Fibroblast of skin of back (primary cell): ENCODE measurements at places on chromosomes 6 and 20.

GRCh38 chr6:96468681-96469224 is 52.9 kb upstream of the UFL1 start:
- no peak for DNase-seq

DNA sequence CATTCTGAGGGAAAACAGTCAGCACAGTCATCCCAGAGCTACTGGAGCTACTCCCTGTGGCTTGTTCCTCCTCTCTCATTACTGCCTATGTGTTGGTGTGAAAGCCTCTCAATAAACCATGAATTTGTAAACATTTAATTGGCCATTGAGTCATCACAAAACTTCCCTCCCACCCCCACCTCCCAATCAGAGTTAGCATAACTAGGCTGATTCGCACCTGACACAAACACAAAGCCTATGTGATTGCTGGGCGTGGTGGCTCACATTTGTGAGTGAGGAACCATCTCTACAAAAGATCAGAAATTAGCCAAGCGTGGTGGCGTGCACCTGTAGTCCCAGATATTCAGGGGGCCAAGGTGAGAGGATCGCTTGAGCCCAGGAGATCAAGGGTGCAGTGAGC is 17.1 kb upstream of the SNTA1 start:
- DNase-seq, result no peak

DNA sequence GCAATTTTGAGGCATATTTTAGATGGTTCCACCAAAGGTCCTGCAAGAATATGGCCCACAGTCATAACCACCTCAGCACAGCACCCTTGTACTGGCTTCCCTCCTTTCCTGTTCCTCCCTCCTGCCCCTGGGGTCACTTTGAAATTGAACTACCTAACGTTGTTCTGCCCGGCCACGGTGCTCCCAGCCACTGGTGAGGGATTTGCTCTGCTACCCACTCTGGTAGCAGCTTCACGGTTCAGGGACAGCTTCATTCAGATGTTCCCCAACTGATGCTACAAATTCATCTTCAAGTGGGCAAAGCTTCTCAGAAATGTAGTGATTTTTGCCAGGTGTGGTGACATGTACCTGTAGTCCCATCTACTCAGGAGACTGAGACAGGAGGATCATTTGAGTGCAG is 7.9 kb upstream of the NELFCD start:
- DNase-seq, result no peak

DNA sequence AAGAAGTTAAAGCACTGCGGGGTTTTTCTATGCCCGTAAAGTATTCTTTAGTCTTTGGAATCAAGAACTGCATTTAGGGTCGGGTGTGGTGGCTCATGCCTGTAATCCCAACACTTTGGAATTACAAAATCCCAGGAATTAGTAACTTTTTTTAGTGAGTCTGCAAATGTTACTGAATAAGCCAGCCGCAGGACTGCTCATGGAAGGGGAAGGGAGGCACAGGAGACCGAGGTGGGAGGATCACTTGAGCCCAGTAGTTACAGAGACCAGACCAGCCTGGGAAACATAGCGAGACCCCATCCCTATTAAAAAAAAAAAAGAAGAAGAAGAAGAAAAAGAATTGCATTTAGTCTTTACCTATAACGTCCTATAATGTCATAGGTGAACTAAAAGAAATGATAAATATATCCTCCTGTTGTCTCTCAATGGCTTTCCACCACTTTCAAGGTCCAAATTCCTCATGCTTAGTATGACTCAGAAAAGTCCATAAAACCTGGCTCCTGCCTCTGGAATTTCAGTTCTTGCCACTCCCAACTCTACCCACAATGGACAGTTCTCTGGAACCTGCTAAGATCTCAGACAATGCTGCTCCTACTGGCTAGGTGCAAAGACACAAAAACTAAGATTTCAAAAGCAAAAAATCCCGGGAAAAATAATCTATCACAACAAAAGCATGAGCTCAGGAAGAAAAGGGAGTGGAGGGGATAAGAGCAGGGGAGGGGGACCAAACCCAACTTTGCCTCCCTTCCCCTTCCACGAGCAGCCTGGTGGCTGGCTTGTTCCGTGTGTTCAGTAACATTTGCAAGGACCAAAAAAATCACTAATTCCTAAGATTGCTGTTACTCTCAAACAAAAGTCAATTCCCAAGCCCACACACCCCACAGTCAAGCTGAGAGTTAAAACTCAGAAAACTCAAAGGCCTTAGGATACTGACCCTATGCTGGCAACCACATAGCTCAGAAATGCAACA is 39.0 kb downstream of the B4GALT5 start:
- peak; percentile 52 for DNase-seq

GRCh38 chr6:163599136-163599535 is 184.6 kb downstream of the QKI start:
- DNase-seq, result no peak

- no peak for DNase-seq
Observed at GRCh38 chr20:42435230-42435629, 754.5 kb downstream of the PTPRT start.

GRCh38 chr6:37696220-37696840 is 1.4 kb downstream of the MDGA1 start:
- peak; percentile 38 for DNase-seq

DNA sequence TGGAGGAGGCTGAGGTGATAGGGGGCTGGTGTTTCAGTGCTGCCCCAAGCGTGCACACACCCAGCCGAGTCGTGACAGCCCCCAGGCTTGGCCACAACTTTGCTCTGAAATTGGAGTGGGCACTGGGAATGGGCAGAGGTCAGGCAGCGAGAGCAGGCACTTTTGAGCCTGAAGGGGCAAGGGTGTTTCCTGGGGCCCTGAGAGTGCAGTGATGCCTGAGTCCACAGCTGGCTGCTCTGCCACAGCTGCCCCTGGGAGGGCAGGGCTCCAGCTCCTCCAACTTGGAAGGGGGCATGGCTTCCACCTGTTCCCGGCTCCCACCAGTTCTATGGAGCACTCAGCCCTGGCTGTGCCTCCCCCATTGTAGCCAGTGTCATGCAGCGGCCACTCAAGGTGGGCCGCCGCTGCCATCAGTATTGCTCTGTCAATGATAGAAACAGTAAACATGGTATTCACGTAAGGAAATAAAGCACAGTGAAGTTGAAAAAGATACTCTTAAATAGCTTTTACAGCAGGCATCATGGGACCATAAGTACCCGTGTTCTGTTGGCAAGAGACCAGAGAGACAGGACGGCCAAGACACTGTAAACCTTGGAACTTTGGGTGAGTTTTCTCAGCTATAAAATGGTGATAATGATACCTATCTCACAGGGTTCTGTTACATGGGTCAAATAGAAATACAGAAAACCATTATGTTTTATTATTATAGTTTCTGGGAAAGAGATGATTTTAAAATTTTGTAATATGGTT is 108.9 kb downstream of the THEMIS start:
- DNase-seq, result no peak

DNA sequence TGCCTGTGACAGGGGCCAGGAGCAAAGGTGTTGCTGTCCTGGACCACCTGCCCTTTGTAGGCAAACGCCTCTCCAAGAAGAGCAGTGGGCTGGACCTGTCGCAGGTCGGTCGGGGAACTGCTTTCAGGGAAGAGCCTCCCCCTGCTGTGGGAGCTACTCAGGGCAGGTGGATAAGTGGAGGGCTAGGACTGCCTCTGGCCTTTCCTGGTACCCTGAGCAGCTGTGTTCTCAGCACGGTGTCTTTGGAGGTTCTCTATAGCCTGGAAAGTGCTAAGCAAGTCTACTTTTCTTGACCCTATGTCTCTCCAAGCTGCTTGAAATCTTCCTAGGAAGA is 35.0 kb downstream of the BPIFB1 start:
- DNase-seq, result no peak

- no peak for DNase-seq
Observed at GRCh38 chr6:25457516-25457915, 178.3 kb downstream of the CARMIL1 start.

GRCh38 chr6:112279031-112279935 is 24.9 kb upstream of the LAMA4 start:
- DNase-seq, result peak; percentile 24

DNA sequence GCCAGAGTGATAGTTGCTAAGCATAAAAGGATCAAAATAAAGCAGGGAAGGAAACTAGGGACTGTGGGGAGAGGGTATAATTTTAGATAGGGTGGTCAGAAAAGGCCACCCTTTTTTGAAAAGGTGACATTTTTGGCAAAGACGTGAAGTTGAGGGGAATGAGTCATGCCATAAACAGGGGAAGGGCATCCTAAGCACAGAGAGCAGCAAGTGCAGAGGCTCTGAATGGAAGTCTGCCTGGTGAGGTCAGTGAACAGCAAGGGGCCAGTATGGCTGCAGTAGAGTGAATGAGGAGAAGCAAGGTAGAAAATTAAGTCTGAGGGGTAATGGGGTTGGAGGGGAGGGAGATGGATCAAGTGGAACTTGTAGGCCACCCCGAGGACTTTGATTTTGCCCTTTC is 2.4 kb downstream of the KLC4 start:
- DNase-seq, result no peak

DNA sequence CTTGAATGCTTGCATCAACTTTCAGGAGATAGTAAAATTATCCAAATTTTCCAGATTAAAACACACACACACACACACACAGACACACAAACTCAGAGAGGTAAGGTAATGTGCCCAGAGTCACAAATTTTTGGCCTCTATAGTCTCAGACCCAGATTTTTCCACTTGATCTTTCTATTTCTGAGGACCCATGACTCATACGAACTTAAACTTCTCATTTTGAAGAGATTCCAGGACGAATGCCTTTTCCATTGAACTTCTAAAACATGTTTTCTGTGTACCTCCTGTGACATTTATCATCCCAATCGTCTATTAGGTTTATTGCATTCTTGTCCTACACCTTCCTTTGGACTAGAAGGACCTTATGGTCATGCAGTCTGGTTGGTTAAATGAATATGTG is 172.9 kb upstream of the COL21A1 start:
- no peak for DNase-seq

GRCh38 chr6:10584607-10585006 is 63.5 kb downstream of the GCNT2 start:
- no peak for DNase-seq

DNA sequence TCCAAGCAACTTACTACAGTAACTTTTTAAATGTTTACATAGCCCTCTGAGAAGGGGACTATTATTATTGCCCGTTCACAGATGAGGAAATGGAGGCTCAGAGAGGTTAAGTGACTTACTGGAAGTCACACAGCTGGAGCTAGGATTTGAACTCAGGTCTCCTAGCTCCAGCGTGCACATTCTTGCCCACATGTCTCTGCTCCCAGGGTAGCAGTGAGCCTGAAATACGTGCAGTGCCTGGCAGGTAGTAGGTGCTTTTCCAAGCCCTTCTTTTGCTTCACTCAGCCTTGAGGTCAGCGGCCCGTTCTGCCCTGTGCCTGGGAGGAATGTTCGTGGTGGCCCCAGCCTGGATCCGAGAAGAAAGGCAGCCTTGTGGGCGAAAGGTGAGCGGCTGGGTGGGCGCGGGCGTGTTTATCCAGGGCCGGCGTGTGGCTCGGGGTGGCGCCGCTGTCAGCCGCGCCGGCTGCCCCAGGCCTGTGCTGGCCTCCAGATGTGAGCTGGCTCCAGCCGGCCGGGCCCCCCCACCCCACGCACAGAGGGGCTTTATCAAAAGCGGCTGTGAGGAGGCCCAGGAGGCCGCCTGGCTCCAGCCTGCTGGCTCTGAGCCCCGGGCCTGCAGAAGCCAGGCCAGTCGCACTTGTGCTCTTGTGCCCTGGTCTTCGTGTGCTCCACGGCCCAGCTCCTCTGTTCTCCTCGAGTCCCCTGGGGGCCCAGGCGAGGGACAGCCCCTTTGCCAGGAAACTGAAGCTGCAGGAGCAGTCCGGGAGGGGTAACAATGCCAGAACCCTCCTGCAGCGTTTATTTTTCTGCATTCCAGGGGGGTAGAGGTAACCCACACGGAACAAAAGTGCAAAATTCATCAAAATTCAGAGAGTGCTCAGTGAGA is 58.1 kb downstream of the UBE2V1 start:
- peak; percentile 46 for DNase-seq

DNA sequence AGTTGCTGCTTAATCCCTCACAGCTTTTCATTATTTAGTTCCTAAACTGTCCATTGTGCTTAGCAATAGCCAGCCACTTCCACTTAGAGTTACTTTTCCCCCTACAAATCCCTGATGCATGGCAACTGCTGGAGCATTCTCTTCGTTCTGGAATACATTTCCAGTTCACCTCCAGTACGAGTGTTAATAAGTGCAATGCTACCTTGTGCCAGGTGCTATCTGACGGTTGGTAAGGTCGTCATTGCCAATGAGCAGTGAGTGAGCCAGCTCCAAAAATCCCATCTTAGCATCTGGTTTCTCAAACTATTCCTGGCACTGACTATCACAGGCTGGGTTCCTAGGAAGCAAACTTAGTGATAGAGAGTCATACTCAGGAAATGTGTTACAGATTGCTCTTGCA is 114.1 kb upstream of the ADGRF1 start:
- DNase-seq, result no peak

GRCh38 chr20:18284805-18285533 is 3.4 kb upstream of the ZNF133 start:
- no peak for DNase-seq

- DNase-seq, result peak; percentile 34
Observed at GRCh38 chr6:15479761-15480160, 183.1 kb downstream of the DTNBP1 start.

DNA sequence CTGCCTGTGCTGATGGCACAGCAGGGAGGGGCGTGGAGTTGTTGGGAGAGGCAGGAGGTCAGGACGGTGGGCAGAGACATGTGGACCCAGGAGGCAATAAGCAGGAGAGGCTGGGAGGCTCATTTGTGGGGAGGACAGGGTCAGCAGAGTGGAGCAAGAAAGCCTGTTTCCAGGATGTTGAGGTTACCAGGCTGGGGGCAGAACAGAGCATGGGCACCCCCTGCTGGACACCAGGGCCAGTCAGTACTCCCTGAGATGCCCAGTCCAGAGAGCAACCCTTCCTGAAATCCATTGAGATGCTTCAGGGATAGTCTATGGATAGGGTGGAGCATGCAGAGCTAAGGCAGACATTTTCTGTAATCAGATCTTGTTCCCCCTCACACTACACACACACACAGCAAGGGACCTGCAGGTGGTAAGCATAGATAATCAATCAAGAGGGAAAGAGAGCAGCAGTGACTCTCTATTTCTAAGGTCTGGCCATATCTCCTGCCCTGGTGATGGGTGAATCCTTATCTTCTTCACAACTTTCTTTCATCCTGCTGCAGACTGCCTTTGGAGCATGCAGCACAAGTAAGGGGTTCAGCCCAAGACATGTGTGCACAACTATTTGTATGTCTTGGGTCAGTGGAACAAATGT is 41.7 kb downstream of the MOCS1 start:
- DNase-seq, result peak; percentile 68
